ENCODE measurements at places on chromosomes 1 and 21.
A peak's percentile ranks its signal among the peaks of the same experiment; 100 is the strongest.

GRCh38 chr1:107594536-107594935 is 370.4 kb downstream of the VAV3 start:
- no peak for DNase-seq

- no peak for DNase-seq
Observed at GRCh38 chr1:14111121-14111520, 411.1 kb downstream of the PRDM2 start.

GRCh38 chr1:159436469-159436868 is 3.1 kb upstream of the OR10J1 start:
- no peak for DNase-seq

DNA sequence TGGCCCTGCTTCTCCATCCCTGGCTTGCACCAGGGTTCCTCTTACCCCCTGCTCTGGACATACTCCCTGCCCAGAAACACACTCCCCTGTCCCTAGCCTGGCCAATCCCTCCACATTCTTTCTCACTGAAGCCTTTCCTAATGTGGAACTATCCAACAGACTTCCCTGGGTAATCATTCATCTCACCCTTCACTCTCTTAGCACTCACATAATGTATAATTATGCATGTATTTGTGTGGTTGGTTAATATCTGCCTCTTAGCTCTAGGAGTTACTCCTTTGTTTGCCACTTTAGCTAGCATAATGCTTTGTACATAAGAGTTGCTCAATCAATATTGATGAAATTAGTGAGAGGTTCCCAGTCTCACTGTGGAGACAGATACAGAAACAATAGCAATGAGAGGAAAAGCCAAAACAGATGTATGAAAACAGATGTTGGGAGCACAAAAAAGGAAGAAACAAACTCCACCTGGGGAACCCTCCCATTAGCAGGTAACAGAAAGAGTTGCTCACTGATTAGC is 76.9 kb upstream of the WARS2 start:
- DNase-seq, result peak; percentile 40

DNA sequence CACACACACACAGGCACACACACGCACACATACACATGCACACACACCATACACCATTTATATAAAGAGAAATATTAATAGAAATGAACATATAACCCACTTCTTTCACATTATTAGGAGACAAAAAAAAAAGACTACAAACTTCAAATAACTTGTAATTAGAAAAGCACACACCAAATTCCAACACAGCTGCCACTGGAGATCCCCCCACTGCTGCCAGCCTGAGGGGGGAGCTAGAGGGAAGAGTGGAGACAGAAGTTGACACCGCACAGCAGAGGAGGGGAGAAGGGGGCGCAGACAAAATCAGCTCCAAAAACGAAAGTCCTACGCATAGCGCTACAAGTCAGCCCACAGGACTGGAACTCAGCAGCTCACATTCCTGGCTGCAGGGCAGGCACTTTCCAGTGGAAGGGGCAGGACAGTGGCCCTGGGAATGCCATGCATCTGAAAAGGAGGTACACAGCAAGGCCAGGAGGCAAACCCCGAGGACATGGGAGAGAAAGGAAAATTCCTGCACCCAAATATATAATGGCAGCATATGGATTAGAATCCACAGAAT is 36.5 kb downstream of the LGALS8 start:
- DNase-seq, result no peak

- no peak for DNase-seq
Observed at GRCh38 chr1:22607154-22607553, 29.3 kb upstream of the C1QA start.

GRCh38 chr1:47764461-47765046 is 232.6 kb downstream of the TRABD2B start:
- no peak for DNase-seq

DNA sequence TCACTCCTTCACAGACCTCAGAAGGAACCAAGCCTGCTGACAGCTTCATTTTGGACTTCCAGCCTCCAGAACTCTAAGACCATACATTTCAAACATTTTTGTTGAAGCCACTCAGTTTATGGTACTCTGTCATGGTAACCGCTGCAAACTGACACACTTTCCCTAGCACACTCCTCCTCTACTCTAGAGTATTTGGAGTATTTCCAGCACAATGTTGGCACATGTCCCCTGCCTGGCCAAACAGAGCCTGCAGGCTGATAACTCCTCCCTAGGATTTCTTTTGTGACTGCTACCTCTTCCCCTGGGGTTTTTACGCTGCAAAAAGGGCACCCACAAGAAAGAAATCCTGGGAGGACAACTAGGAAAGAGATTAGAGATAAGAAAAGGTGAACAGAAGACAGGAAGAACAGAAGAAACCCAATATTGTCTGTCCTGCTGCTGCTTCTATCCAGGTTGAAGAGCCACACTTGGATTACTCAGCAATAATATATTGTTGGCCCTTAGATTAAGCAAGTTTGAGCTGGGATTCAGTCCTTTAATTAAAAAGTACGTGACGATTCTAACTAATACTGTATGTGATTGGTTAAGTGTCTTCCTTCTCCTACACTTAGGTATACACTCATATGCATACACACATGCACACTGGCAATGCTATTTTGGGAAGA is 844.1 kb downstream of the LTN1 start:
- no peak for DNase-seq

- no peak for DNase-seq
Observed at GRCh38 chr21:36010801-36011200, 49.5 kb downstream of the SETD4 start.

DNA sequence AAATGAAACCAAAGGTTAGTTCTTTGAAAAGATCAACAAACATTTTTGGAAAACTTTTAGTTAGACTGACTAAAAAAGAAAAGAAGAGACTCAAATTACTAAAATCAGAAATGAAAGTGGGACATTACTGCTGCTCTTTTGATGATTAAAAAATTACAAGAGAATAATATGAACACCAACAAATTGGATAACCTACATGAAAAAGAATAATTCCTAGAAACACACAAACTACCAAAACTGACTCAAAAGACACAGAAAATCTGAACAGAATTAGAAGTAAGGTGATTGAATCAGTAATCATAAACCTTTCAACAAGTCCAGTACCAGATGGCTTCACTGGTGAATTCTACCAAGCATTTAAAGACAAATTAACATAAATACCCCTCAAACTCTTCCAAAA is 5.6 kb downstream of the KIFAP3 start:
- no peak for DNase-seq

DNA sequence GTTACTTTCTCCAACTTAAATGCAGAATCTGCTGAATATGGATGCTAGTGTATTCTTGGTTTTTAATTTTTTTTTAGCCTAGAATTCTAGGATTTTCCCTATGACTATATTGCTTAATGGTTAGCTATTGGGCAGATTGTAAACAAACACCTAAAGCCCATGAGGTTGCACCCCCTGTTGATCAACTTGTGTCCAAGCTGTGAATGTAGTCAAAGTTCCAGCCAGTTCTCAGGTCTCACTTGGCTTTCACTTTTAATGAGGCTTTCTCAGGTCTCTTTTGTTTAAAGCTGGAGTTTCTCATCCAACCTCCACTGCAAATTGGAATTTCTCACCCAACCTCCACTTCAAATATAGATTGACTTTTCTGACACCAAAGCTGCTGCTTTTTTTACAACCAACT is 35.9 kb downstream of the FCER1A start:
- DNase-seq, result no peak

DNA sequence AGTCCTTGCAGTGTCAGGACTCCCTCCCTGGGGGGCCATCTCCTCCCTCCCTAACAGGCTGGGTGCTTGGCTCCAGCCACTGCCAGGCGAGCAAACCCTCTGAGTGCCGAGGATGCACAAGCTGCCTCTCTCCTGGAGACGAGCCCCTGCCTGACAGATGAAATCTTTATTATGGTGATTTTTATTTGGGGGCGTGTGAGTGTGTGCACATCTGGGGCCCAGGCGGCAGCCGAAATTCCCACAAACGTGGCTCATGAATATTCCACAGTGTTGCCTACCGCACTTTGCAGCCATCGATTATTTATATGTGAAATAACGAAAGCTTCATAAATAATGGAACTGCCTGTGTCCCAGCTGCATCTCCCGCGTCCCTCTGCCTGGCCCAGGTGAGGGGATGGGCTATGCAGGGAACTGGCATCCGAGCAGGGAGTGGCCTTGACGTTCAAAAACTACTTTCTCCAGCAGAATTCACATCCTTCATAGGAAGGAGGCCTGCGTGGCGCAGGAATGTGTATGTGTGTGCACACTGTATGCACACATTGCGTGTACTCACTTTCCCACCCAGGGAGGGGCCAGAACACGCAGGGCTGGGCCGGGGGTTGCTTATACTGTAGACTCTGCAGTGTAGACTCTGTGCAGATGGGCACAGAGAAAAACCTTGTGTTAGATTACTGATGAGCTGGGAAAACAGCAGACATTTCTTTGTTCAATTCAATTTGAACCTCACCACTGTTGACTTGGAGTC is 73.1 kb downstream of the UBIAD1 start:
- no peak for DNase-seq

- no peak for DNase-seq
Observed at GRCh38 chr1:226735576-226735975, 3.5 kb downstream of the ITPKB start.

GRCh38 chr1:36134505-36135329 is 9.7 kb upstream of the COL8A2 start:
- DNase-seq, result peak; percentile 19

- DNase-seq, result no peak
Observed at GRCh38 chr1:209869291-209870149, 41.7 kb downstream of the UTP25 start.

DNA sequence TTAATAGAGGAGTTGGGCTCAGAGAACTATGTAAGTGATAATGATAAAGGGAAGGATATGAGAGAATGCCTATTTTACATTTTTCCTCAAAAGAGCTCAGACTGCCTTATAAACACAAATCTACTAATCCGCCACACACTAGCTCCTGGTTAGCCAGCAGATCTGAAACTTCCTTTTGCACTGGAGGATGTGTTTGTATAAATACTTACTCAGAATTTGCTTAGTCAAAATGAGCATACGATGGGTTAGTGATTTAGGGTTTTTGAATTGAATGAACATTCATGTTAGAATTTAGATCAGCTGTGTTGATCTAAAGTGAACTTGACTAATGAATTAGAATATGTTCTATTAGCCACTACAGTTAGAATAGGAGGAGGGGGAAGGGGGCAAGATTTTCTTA is 9.1 kb upstream of the IER5 start:
- no peak for DNase-seq

- no peak for DNase-seq
Observed at GRCh38 chr1:184141361-184141880, 89.9 kb downstream of the TSEN15 start.

DNA sequence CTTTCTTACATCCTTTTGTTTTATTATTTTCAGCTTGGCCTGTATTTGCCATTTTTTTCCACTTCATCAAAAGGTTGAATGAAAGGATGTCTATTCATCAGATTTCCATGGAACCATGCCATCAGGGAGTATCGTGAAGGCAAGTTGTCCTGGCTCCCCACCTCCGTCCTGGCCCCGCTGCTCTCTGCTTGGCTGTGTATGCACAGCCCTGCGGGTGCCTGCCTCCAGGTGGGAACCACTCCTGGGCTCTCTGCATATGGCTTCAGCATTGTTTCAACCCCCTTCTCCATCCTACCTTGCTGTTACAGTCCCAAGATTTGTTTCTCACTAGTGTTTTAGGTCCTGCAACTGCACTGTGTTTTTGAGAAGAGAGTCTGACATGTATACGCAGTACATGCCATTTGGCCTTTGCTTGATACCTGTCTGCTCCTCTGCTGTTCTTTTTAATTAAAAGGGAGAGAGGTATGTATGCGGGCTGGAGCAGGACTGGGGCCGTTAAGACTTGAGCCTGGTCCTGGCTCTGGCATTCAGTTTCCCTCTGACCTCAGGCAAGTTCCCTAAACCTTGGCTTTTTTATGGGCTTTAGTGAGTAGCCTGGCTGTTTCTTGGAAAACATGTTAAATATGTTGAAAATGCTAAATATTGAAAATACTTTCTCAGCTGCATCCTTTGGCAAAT is 69.9 kb upstream of the GCLM start:
- peak; percentile 18 for DNase-seq

GRCh38 chr1:112761714-112762480 is 46.8 kb upstream of the PPM1J start:
- DNase-seq, result no peak

- no peak for DNase-seq
Observed at GRCh38 chr1:173038875-173039554, 11.7 kb downstream of the TNFSF18 start.

GRCh38 chr21:27043377-27043776 is 76.5 kb upstream of the ADAMTS5 start:
- DNase-seq, result no peak

- DNase-seq, result peak; percentile 61
Observed at GRCh38 chr1:205210756-205211168, 740 bp downstream of the DSTYK start.

DNA sequence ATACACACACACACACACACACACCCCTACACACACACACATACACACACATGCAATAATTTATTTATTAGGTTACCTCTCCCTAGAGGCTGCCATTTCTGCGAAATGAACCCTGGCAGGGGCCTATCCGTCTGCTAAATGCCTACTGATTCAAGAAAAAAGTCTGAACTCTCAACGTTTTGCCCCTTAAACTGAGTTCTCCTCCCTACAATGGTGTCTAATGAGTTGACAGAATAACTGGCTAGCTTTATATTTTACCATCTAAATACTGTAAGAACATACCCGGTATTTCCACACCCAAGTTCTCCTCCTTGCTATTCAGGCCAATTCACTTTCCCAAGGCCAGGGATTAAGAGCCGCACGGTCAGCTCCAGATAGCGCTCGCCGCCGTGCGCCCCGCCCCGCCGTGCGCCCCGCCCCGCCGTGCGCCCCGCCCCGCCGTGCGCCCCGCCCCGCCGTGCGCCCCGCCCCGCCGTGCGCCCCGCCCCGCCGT is 339 bp upstream of the RNPC3 start:
- peak; percentile 74 for DNase-seq

DNA sequence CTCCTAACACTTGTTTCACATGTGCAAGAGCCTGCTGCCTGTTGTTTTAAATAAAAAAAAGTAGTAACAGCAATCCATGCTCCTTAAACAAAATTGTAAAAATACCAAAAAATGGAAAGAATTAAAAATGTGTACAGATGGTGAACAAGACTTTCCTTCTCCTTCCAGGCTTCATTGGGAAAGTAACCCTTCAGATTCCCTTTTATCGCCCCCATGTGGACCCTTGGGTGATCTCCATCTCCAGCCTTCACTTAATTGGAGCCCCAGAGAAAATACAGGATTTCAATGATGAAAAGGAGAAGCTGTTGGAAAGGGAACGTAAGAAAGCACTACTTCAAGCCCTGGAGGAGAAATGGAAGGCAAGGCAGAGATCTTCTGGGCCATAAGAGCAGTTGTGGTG is 14.2 kb downstream of the VPS13D start:
- no peak for DNase-seq

GRCh38 chr1:201773764-201774163 is 55.2 kb upstream of the IPO9 start:
- DNase-seq, result no peak

Data from NCI-H69 (cell line).